Stimulated activated CD8-positive, alpha-beta memory T cell treated with anti-CD3 and anti-CD28 coated beads, Interleukin-12 subunit alpha, Interleukin-12 subunit beta, amount 100 ng/mL, for 4 hours (primary cell): ENCODE measurements at places on chromosomes 3 and 15.

DNA sequence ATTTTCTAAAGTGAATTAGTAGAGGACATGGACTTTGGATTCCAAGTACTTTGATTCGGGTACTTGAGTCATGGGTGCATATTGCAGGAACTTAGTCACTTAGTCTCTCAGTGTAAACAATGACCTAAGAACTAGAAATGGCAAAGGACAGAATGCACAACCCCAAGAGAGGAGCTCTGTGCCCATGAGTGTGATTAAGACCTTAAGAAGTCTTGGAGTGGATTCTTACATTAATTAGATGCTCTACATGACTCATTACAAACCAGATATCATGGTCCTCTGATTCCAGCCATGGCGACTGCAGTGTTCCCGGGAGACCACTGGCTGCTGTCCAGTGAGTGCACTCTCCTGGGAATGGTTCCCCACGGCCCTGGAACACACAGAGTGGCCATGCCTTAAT is 251.5 kb downstream of the GABRG3 start:
- no peak for DNase-seq

DNA sequence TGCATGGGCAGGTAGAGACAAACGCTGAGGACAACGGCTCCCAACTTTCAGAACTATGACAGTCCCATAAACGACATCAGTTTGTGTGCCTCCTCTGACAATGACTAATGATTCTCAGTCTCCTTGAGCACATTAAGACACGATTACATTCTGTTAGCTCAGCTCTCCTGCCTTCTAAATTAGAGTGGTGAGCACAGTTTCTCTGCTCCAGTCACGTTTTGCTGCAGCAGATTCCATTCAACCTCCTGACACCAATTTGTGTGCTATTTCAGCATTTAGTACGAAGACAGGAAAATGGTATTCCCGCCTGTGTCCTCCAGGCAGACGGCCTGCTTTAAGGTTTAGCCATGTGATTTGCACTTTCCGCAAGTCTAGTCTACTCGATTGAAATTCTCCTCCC is 458.4 kb upstream of the CFAP20DC start:
- no peak for DNase-seq

- DNase-seq: no peak
These were observed 34.1 kb upstream of the HACD2 start for GRCh38 chr3:123618768-123619484.

- DNase-seq: no peak
These were observed 104.8 kb upstream of the HERC1 start for GRCh38 chr15:63938486-63939061.
